ENCODE measurements at places on chromosomes 2 and 18.

- no peak for DNase-seq
Measured at GRCh38 chr2:86697551-86698104, 22.5 kb upstream of the RMND5A start.

DNA sequence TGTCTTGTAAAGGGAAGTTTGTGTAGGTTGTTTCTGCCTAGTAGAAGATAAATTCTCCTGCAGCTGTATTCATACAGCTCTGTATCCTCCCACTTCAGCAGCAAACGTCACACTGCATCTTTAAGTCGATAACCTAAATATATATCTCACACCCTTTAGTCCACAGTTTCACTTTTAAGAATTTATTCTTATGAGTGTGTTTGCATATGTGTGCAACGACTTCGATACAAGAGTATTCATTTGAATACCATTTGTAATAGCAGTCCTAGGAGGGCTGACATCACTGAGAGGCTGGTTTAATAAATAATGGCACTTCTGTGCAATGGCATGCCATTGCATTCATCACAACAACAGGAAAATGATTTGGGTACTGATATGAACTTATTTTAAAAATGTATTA, 63.8 kb upstream of the MSH6 start:
- DNase-seq = no peak

DNA sequence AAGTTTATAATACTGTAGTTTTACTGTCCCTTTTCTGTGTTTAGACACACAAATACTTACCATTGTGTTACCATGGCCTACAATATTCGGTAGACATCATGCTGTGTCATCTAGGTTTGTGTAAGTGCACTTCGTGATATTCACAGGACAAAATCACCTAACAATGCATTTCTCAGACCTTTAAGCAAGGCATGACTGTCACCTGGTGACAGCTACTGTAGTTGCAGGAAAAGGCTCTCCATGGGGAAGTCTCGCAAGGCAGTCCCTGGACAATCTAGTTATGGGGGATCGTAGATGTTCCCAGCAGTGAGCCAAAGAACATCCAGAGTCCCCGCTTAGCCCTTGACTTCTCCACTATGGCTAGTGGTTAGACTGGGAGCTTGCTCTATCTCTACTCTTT, 73.1 kb downstream of the EIF2AK3 start:
- peak; percentile 6 for DNase-seq

DNA sequence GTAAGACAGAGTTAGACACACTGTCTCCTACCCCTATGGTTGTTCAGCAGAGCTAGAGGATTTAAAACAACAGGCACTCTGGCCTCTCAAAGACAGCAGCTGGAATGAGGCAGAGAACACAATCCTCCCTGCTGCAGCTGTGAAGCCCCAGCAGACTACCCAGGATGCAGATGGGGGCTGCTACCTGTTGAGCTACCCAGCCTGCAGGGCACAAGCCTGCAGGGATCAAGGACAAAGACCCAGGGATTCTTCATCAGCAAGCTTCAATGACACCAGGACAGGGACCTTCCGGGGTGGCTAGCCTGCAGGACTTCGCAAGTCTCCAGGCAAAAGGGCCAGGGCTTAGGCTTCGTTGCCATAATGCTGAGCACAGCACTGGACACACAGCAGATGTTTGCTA, 27.2 kb downstream of the GALNT14 start:
- DNase-seq = no peak

GRCh38 chr2:75256485-75256884, 57.2 kb upstream of the TACR1 start:
- DNase-seq = no peak

- DNase-seq = no peak
Measured at GRCh38 chr2:119982506-119982905, 30.4 kb upstream of the EPB41L5 start.

DNA sequence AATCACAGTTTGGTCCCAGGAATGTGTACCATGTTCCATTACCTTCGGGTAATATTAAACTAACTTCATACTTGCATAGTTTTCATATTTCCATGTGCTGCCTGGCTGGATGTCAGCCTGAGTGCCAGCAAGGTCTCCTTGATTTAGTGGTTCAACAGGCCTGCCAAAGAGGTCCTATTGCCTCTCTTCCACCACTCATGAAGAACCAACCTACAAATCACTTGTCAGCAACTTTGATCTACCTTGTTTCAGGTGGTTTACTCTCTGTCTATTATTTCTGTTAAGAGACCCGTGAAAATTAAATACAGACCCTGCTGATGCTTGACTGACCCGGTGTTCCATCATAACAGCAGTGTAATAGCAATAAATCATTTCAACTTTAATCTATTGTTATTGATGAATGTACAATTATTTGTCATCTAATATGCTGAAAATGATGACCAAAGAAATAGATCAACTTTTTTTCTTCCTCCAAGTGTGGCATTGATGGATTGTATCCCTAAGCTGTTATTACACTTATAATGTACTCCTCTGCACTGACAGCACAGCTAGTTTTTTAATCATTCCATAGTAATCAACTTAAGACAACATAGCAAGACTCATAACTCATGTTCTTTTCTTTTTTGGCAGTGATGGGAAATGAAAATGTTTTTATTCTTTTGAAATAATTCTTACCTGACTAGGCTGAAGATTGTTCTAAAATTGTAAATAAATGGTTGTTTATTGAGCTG, 1220.2 kb upstream of the ACVR2A start:
- no peak for DNase-seq

- DNase-seq = peak; percentile 39
Measured at GRCh38 chr2:218781691-218782527, at the start of gene CYP27A1. Gene CYP27A1 (plus strand): TSS chr2:218782147. CDS start chr2:218782183, 36 bp downstream.

DNA sequence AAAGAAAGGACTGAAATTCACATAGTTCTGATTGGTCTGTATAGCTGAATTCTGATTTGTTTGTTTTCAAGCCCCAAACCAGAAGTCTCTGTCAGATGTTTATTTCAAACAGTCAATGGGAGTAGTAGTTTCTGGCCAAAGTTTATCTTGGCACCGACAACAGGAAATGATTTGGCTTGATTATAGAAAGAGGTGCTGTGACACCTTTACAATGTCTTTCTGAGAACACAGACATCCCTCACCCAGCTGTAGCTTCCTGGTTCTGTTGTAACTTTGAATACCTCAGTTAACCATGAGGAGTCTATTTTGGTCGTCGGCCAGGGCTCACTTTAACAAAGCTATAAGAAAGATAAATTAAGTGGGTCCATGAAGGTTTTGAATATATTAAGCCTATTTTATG, 545.0 kb upstream of the ZNF804A start:
- no peak for DNase-seq

DNA sequence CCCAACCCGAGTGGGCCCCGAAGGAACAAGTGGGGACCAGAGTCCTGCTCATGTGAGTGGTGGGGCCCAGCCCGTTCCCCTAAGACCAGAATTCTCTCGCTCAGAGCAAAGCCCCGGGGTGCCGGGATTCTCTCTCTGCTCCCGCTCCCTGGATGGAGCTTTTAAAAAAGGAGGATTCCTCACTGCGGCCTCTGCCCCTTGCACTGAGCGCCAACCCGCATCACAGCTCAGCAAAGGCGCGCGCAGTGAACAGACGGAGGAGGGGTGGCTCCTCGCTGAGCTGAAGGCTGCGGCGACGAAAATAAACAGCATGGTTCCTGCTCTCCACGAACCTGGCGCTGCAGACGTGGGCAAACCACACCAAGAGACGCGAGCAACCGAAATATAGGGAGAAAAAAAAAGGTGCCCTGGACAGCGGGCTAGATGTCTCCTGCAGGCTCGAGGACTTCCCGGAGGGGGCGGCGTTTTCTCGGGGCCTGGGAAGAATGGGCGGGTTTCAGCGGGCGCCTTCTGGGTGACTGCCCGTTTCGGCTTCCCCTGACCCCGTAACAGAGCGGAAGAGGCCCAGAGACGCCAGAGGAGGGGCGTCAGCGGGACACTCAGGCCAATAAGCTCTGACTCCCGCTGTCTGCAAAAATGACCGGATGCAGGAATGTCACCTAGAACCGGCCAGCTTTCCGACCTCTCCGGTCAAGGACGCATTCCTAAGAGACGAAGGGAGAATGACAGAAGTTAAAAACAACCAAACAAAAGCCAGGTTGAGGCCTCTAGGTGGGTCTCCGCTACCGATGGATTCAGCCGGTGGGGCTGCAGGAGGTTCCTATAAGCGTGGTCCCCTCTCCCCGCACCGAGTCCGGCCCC, 819 bp upstream of the KLF11 start:
- peak; percentile 74 for DNase-seq

DNA sequence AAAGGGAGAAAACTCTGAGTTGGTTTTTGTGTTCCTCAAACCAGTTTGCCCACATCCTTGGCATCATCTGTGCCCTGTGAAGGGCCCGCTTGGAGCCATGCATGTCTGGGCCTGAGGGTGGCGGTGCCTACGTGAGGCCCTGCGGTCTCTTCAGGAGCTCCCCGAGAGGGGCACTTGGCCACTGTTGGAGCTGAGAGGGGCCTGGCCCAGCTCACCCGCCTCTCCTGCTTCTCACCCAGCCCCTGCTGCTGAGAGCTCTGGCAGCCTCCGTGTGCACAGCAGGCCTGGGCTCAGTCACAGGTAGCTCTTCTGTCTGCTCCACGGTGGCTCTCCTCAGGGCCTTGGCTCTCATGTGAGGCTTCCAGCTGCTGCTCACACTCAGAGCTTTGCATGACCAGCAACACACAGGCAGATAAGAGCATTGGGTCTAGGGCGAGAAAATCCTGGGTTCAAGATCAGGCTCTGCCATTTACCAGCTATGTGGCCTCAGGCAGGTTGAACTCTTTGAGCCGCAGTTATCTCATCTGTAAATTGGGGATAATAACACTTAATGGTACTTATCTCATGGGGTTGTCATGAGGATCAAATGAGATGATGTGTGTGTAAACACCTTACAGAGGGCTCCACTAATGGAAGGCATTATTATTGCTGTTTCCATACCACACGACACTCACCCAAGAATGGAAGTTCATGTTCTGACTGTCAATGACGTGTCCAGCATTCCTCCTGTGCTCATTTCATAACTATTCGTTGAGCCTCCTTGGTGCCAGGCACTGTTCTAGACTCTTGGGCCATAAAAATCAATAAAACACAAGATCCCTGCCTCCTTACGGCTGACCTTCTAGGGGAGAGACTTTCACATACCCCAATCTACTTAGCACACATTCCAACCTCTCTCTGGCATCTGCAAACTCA, 41.6 kb upstream of the PLB1 start:
- DNase-seq = no peak

- peak; percentile 86 for DNase-seq
Measured at GRCh38 chr18:13813271-13813849, 10.6 kb upstream of the MC5R start.

DNA sequence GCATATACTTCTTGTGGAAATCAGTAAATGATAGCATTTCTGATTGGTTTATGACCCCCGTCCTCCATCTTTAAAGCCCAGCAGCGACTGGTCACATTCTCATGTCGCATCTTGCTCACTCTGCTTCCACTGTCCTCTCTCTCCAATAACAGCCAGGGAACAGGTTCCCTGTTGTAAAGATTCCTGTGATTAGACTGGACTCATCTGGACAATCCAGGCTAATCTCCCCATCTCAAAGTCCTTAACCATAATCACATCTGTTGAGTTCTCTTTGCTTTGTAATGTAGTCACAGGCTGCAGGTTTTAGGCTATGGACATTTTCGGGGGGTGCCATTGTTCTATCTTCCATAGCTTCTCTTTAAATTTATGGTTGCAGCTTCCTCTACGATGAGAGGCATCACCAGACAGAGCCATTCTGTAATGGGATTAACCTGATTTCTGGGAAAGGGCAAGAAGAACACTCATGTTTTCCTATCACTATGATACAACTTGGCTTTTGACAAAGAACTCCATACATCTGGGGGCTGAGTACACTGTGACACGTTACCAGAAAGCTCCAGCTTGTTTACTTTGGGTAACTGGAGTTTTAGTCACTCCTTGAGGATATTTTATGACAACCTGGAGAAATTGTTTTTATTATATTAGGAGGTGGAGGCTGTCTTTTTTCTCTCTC, 159.0 kb downstream of the NYAP2 start:
- DNase-seq = no peak

DNA sequence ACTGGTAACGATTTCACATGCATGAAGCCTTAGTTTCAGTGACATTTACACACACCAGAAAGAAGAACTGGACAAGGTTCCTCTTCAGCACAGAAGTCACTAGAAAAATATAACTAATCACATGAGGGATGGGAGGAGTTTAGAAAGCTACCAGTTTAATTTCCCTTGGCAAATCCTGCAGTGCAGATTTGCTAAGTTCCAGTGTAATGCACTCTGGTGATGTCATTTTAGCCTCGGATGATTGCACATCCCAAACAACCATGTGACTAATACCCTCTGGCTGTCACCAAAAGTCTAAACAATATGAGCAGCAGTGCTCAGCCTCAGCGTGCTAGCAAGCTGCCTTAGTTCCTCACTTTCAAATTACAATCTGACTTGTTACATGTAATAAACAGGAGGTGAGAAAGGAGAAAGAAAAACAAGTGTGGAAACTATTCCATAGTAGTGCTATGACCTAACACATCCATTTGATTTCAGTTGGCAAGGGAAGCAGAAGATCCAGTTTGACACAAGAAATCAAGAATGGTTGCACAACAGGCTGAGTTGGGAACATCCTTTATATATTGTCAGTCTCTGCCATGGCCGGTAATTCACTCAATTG, 35.3 kb upstream of the PPP1CB start:
- peak; percentile 34 for DNase-seq

- peak; percentile 75 for DNase-seq
Measured at GRCh38 chr18:31610286-31611205, 18.9 kb downstream of the TTR start.

DNA sequence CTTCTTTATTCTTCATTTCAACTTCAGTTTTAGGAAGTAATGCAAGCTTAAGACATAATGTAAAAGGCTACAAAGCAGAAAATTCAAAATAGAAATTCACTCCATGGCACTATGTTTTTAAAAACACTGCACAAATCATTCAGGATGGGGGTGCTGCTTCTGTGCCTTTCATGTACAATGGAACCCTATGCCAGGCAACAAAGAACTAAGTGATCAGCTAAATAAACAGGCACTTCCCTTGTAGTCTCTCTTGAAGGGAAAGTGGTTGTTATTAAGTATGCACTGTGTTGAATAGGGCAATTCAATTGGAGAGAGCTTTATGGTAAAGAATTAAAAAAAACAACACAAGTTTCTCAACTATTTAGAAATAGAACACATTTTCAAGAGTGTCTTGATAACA, 10.9 kb upstream of the ERBB4 start:
- DNase-seq = no peak

DNA sequence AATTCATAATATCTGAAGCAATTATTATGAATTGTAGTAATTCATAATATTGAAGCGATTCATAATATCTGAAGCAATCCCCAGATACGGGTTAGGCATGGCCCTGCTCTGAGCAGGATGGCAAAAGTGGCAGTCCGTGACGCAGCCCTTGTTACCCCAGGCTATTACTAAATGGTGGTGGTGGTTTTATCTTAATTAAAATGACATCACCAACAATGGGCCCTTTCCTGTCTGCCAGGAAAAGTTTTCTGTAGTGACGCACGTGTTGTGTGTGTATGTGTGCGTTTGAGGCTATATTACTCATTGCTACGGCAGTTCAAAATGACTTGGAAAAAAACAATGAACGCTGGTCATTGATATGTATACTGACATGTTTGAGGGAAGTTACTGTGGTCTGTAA, 10.6 kb upstream of the MOCOS start:
- no peak for DNase-seq

All from stomach (tissue), 19 donors.